Stimulated activated naive CD4-positive, alpha-beta T cell treated with Interleukin-2 at 50 U/mL for 16 hours (primary cell): ENCODE measurements at places on chromosomes 16 and 17.

- peak; percentile 11 for DNase-seq
Measured at GRCh38 chr17:49358641-49359247, 3.3 kb downstream of the ZNF652 start.

GRCh38 chr16:51055434-51055833 lies 95.6 kb downstream of the SALL1 start:
- no peak for DNase-seq

GRCh38 chr16:2595393-2596205 lies 57.8 kb downstream of the PDPK1 start:
- DNase-seq: no peak

GRCh38 chr17:73560661-73561060 lies 83.6 kb downstream of the SDK2 start:
- DNase-seq: no peak

DNA sequence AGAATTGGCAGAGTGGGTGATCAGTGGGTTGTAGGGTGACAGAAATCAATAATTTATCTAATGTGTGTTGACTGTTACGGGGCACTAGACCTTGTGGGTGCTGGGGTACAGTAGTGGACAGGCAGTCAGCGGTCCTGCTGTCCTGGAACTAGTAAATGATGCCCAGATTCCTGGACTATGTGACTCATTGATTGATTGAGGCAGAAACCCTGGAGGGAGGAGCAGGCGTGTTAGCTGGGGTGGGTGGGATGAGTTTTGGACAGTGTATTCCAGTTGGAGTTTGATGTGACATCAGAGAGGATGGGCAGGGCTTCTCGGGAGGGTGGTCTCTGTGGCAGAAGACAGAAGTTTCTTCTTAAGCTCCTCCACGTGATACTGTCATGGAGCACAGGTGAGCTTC lies 24.4 kb downstream of the PRMT7 start:
- DNase-seq: no peak

DNA sequence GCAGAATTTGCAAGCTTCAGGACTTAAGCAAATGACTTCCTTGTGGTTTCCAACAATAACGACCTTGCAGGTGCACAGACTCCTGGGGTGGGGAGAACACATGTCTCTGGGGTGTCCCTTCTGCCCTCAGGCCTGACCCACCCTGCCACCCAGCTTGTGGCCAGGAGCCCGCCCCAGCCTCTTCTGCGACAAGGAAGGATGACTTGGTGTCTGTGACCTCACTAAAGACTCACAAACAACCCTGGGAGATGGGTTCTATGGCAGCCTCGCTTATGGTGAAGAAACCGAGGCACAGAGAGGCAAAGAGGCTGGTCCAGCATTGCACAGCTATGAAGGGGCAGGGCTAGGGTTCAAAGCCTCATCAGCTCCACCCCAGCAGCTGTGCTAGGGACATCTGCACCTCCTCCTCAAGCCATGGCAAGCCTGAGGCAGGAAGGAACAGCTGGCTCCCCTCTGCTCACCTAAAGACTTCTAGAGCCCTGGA lies 2.6 kb downstream of the ATP2A3 start:
- DNase-seq: no peak

DNA sequence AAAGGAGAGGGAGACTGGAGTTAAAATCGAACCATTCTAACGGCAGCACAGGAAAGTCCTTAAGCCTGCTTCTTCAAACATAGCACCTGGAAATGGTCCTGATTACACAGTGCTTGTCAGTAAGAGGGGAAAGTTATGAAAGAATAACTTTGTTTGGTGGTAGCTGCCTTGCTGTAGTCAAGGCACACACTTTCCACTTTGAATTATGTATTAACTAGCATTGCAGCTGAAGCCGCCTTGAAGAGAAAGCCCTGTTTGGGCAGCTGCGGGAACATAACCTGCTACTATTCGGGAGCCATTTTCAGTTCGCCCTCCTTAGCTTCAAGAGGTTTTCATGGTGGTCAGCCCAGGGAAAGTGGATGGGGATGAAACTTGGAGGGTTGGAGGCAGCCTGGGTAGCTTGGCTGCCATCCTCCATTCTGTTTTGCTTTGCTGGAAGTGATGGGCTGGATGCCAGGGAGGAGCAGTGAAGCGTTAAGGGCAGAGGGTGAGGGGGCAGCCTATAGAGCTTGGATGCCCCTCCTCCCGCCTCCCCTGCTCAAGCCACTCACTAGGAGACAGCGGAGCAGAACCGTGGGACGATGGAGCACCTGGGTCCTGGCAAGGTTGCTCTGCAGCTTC lies 5.3 kb upstream of the HAS3 start:
- DNase-seq: no peak

DNA sequence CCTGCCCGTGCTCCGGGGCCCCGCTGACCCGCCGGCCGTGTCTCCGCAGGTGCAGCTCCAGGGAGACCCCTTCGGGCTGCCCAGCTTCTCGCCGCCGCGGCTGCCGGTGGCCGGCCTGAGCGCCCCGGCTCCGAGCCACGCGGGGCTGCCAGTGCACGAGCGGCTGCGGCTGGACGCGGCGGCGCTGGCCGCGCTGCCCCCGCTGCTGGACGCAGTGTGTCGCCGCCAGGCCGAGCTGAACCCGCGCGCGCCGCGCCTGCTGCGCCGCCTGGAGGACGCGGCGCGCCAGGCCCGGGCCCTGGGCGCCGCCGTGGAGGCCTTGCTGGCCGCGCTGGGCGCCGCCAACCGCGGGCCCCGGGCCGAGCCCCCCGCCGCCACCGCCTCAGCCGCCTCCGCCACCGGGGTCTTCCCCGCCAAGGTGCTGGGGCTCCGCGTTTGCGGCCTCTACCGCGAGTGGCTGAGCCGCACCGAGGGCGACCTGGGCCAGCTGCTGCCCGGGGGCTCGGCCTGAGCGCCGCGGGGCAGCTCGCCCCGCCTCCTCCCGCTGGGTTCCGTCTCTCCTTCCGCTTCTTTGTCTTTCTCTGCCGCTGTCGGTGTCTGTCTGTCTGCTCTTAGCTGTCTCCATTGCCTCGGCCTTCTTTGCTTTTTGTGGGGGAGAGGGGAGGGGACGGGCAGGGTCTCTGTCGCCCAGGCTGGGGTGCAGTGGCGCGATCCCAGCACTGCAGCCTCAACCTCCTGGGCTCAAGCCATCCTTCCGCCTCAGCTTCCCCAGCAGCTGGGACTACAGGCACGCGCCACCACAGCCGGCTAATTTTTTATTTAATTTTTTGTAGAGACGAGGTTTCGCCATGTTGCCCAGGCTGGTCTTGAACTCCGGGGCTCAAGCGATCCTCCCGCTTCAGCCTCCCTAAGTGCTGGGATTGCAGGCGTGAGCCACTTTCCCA lies 5.9 kb downstream of the CTF1 start:
- peak; percentile 40 for DNase-seq

DNA sequence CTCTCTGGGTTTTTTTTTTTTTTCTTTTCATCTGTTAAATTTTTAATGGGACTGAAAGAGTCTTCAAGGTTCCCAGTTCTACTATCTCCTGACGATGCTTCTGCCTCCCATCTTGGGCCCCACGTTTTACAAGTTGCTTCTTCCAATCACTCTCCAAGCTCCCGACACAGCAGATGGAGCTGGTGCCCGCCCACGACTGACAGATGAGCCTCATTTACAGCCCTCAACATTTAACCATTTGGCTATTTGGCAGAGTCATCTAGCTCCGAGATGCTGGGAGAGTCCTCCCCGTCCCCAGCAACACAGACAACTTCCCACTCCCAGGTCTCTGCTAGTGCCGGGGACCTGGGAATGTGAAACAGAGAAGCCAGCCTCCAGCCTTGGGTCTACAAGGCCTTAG lies 276.9 kb downstream of the SHISA9 start:
- no peak for DNase-seq

DNA sequence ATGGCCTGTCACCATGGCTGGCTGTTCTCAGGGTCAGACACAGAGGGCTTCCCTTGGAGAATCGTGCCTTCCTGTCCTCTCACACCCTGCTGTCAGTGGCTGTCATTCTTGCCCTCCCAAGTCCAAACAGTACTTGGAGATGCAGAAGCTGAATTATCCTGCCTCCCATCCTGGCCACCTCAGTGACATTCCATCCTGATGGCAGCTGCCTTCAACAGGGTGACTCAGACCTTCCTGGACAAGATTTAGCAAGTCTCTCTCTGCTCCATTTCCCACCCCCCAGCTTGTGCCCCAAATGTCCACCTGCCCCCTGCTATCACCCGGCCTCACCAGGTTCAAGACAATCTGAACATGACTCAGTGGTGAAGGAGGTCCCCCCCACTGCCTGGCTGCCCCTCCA lies 4.8 kb upstream of the KRT36 start:
- DNase-seq: no peak
